ENCODE measurements at places on chromosomes 13 and 19. TPM values are rescaled to one million over a fixed set of nuclear protein-coding genes. Genes with fewer than 3 reads are reported as not detected.

The BCL2L12 gene
- 25.6 TPM for total RNA-seq

DNA sequence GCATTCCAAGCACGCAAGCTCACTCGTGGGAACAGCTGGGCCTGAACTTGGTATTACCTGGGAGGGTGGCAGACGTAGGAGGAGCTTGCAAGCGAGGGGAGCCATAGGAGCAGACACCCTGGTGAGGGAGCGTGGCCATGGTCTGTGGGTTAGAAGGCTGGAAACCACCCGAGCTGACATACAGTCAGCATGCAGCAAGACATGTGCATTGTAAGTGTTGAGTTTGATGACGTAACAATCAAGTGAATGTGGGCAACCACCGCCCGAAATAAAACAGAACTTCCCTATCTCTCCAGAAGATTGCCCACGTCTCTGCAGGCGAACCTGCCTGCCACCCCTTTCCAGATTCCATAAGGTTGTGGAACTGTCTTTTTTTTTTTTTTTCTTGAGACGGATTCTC, 26.8 kb downstream of the UBXN6 start:
- DNase-seq: no peak

The LILRB3 gene
- not detected for total RNA-seq

DNA sequence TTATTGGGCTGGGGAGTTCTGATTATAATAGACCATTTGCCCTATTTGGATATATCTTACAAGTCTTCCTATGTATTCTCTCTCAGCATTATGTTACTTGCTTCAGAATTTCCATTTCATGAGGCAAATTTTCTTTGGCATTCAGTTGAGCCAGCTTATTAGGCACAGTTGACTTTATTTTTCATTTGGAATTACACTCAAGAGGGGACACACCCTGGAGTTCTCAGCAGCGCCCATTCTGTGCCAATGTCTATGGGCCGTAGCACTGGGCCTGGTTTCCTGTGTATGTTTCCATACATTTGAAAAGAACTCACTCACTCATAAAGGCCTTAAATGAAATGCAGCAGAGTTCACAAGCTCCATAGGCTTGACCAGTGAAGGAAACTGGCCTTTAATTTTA, 138.5 kb downstream of the KLF12 start:
- DNase-seq: no peak
